Activated T-helper 1 cell treated with Interleukin-2 at 50 U/mL for 16 hours (primary cell): ENCODE measurements at places on chromosomes 5 and 9.

DNA sequence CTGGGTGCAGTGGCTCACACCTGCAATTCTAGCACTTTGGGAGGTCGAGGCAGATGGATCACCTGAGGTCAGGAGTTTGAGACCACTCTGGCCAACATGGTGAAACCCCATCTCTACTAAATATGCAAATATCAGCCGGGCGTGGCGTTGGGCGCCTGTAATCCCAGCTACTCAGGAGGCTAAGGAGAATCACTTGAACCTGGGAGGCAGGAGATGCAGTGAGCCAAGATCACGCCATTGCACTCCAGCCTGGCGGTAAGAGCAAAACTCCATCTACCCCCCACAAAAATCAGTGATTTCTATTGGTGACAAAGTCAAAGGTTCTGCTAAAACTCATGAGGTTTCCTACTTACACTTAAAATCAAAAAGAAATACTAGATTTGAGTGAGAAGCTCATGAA is 18.8 kb downstream of the CSNK1A1 start:
- no peak for DNase-seq

DNA sequence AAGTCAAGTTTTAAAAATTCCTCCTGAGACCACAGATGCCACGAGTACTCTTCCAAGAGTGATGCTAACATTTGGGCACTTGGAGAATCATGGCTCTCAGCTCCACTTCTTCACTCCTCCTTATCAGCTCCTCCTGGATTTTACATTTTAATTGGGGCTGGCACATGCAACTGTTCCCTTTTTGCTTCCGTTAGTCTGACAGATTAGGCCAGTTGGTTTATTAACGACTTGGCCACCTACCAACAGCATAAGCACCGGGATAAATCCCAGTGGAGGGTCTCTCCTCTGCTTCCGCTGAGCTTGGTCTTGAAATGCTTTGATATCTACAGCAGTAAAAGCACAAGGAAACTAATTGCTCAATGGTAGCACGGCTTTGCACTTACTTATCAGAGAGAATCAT is 134.6 kb upstream of the RASEF start:
- no peak for DNase-seq

- DNase-seq, result no peak
Observed at GRCh38 chr5:142096382-142096781, 12.2 kb upstream of the NDFIP1 start.

- no peak for DNase-seq
Observed at GRCh38 chr9:4102078-4102477, 197.8 kb downstream of the GLIS3 start.

- no peak for DNase-seq
Observed at GRCh38 chr5:40904205-40904993, 4.9 kb upstream of the C7 start.
